Activated CD8-positive, alpha-beta memory T cell treated with anti-CD3 and anti-CD28 coated beads for 1 hour (primary cell): ENCODE measurements at places on chromosomes 12 and 14.

DNA sequence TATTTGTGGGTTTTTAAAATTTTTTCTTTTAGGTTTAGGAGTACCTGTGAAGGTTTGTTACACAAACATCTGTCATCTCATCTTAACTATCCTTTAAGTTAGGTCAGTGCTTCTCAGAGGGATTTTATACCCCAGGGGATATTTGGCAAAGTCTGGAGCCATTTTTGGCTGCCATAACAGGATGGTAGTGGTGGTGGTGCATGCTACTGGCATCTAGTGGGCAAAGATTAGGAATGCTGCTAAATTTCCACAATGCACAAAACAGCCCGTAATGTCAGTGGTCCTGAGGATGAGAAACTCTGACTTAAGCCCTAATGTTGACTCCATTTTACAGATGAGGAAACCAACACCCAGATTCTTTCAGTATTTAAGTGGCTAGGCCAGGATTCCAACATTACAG, 85.2 kb upstream of the MYF6 start:
- no peak for DNase-seq

- DNase-seq, result no peak
Observed at GRCh38 chr14:72708708-72709475, 185.0 kb downstream of the DPF3 start.

DNA sequence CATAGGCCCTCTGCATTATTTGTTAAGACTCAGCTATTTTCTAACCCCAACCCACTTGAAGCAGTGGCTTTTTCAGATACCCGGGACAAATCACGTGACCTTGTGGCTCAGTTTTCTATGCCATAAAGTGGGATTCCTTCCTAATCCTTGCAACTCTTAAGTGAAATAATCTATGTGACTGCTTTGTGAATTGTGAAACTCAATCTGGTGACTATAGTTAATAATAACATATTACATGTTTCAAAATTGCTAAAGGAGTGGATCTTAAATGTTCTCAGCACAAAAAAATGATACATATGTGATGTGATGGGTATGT, 17.3 kb downstream of the EML1 start:
- DNase-seq, result no peak

- DNase-seq, result no peak
Observed at GRCh38 chr14:81485781-81486180, 47.9 kb downstream of the SEL1L start.

GRCh38 chr14:77339407-77339806, 18.6 kb downstream of the GSTZ1 start:
- no peak for DNase-seq

DNA sequence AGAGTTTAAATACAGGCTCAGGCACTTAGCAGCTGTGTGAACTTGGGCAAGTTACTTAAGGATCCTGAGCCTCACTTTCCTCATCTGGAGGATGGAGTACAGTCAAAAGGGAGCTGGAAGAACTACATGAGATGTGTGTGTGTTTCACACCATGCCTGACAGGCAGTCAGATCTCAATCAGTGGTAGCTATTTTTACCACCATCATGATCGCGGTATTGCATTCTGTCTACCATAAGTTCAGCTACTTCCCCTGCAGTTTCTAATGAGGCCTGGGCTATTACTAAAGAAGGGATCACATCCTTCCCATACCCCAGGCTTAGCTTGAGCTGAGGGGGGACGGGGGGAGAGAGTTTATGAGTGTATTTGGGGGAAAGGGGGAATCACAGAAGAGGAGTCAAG, 7.0 kb downstream of the AQP6 start:
- no peak for DNase-seq

DNA sequence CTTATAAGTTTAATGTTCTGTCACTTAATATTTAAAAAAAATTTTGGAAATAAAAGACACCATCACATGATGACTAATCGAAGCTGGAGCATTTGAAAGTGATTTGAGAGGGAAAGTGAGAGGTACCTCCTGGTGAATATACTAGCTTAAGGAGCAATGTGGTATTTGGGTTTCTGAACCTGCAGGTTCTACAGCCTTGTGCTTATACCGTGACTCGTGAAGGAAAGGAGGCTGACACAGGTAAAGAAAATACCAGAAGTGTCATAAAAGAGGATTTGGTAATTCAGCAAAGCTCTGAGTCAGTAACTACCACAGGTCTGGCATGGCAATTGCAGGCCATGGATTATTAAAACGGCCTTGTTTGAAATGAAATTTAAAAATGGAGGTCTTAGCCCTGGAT, 151.0 kb downstream of the SLC38A4 start:
- DNase-seq, result no peak

- DNase-seq, result no peak
Observed at GRCh38 chr12:28497889-28498411, 307.7 kb downstream of the CCDC91 start.

DNA sequence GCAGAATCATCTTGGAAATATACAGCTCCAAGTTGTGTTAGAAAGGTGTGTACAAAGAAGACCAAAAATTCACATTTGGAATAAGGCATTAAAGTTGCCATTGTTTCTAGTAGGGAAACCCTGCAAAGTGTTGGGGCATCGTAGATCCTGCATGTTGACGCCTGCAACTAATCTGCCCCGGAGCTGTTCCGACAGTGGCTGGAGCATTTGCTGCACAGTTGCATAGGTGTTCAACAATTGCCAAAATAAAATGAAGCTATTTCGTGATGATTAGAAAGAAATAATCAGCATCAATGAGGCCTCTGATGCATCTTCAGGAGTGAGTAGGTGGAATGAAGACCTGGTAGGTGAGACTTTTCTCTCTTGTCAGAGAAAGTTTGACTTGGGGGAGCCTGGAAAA, 47.3 kb downstream of the DAD1 start:
- no peak for DNase-seq

GRCh38 chr12:124527861-124528561, 39.4 kb downstream of the NCOR2 start:
- DNase-seq, result no peak

GRCh38 chr14:79279645-79280597, 931.4 kb downstream of the DIO2 start:
- no peak for DNase-seq

GRCh38 chr12:65330331-65330730, 51.8 kb downstream of the MSRB3 start:
- no peak for DNase-seq

DNA sequence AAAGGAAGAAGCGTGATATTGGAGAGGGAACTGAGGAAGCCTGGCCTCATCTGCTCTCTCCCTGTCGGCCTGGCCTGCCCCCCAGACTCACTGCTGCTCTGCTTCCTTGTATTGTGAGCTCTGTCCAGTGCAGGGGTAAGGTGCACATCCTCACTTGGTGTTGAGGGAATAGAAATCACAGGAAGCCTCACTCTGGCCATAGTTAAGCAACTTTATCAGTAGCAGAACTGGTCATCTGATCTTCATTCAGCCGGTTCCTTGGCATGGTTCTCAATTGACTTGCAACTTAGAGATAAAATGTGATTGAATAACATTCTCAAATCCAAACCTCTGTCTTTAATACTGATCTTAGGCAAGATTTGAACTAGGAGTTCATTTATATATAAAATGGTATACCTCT, 11.5 kb upstream of the CCDC175 start:
- DNase-seq, result no peak

DNA sequence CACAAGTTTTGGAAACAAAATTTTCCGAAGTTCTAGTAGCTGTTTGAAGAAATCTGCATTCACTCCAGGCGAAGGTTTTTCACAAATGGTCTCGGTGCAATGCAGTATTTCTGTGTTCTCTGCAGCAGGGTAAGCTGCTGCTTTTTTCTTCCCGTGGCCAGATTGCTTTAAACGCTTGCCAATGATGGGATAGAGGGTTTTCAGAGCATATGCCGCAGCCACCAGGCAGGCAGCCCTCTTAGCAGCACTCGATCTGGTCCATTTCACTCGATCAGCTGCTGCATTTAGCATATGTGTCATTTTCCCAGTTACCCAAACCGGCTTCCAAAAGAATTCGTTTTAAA, 315 bp downstream of the ABCD2 start:
- no peak for DNase-seq

DNA sequence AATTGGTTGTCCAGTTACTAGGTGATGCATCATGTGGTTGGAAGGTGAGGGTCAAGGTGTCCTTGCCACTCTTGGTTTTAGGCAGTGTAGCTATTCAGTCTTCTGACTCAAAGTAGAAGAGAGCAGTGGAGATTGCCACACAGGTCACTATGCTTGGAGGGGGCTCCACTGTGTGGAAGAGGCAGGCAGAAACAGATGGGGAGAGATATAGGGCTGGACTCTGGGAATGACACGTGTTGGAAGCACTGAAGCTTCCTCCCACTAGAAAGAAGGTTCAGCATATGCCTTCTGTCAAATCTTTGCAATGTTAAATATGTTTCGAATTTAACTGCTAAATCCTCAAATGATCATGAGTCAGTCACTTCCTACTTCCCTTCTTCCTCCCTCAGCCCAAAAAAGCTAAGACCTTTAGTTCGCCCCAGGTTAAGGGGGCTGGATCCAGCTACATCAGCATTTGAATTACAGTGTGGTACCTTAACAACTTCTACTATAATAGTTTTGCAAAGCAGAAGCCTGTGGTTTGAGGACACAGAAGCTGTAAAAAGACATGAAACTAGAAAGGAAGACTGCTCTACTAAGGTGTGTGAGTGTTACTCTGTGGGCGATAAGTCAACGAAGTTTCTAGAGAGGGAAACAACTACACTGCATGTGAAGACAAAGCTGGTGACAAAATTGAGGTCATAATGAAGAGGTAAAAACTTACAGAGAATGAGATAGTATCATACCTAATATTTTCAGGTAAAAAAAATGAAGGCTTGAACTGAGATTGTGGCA, 228.0 kb downstream of the NELL2 start:
- no peak for DNase-seq
